Placental pericyte (primary cell): ENCODE measurements at places on chromosomes 3 and 15. TPM values are rescaled to one million over a fixed set of nuclear protein-coding genes. Genes with fewer than 3 reads are reported as not detected.

The IL17RE gene
- 0.72 and 0.88 TPM in 2 replicates for total RNA-seq

The SORD gene
- 6.2 and 8.3 TPM in 2 replicates for total RNA-seq

The DOCK3 gene
- total RNA-seq: under 0.01 and 0.22 TPM in 2 replicates

The PLSCR5 gene
- not detected in 2 replicates for total RNA-seq

The C3orf22 gene
- not detected in 2 replicates for total RNA-seq
